ENCODE measurements at places on chromosomes 16 and 17. TPM values are rescaled to one million over a fixed set of nuclear protein-coding genes. Genes with fewer than 3 reads are reported as not detected.
A peak's percentile ranks its signal among the peaks of the same experiment; 100 is the strongest.

- no peak for DNase-seq
These were observed 19.0 kb downstream of the TRAF7 start for GRCh38 chr16:2174396-2175131.

DNA sequence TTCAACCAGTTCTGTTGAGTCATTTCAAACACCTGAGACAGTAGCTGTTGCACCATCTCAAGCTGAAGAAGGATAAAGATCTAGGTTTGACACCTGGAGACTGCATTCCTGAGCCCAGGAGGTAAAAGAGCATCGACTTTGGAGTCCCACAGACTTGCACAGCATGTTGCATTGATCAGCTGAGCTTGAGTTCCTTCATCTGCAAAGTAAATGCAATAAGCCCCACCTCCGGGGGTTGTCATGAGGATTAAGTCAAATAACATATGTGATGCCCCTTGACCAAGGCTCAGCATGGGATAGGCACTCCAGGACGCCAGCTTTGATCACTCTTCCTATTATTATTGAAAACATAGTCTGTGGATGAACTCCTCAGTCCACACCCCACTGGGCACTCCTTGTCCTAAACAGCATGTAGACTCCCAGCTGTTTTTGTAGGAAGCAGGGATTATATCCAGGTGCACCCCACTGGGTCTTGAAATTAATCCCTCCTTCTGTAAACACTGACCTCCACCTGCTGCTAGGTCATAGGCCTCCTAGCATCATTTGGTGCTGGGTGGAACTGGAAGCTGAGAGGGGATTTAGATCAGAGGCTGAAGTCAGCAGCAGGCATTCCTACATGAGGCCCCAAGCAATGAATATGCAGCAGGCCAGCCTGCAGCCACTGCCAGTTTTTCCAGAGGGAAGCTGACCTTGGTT lies 259.0 kb downstream of the HS3ST4 start:
- DNase-seq = no peak

GRCh38 chr17:9053406-9053805 lies 32.1 kb downstream of the NTN1 start:
- no peak for DNase-seq

- no peak for DNase-seq
These were observed 4.2 kb upstream of the MAFG start for GRCh38 chr17:81931557-81932332.

DNA sequence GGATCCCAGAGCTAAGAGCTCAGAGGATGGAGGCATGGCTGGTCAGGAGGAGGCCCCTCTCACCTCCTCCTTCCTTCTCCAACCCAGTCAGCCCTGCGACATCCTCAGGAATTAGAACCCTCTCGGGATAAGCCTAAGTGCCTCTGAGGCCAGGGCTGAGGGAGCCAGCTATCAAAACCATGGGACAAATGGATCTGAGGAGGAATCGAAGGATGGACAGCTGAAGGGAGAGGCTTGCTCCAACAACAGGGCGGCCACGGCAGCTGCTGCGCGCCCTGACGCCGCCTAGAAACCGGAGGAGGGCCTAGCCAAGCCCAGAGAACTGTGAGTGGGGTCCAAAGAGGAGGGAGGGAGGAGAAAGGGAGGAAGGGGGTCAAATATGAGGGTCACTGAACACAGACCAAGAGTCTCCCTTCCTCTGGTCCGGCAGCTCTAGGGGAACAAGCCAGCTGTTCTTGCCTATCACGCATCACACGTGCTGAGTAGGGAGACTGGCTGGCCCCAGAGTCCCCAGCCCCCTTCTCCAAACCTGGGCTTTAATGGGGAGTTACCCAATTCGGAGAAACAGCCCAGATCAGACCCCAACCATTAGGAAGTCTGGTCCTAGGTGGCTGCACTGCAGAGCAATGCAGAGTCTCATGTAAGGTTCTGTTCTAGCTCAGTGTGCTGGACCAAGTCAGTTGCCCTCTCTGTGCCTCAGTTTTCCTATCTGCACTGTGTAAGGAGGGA lies 5.9 kb upstream of the HOXB13 start:
- DNase-seq = no peak

DNA sequence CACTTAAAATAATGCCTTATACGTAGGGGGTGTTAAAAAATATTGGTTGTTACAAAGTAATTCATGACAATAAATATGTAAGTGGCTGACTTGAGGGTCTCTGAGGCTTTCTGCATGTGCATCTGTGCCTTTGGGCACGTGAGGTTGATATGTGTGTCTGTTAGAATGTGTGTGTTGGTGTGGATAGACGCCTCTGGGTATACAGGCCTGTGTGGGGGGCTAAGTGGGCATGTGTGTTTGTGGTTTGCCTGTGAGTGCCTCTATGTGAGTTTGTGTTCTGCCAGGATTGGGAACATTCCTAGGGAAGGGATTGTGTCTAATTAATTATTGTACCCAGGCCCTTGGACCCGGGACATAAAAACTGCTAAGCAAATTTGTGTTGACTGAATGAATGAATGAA lies 19.0 kb downstream of the GP2 start:
- no peak for DNase-seq

- no peak for DNase-seq
These were observed 27.2 kb upstream of the WWOX start for GRCh38 chr16:78072275-78072674.

DNA sequence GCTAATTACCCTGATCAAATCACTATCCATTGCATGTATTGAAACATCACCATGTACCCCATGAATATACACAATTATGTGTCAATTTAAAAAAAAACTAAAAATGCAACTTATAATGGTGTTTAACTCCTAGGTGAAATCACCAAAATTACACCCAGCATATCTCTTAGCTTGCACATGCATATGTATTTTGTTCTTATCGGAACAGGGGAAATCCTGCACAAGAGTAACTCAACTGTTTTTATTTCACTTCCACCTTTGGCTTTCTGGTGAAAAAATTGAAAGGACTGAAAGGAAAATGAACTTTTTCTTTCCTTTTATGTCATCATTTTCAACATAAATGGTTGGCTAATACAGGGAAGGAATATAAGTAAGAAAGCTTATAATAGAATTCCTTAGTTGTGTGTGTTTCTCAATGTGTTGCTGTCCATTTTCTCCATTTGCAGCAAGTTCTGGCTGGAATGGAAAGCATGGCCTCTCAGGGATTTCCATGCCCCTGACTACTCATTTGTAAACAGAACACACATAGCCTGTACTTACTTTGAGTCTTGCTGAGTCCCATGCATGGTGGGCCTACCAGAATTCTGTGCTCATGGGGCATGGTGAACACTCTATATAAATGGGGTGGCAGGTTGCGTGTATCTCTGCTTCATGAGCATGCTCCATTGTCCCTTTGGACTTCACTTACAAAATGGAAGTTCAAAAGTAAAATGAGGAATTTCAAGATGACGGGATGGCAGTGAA lies 462.0 kb downstream of the HS3ST3B1 start:
- no peak for DNase-seq

DNA sequence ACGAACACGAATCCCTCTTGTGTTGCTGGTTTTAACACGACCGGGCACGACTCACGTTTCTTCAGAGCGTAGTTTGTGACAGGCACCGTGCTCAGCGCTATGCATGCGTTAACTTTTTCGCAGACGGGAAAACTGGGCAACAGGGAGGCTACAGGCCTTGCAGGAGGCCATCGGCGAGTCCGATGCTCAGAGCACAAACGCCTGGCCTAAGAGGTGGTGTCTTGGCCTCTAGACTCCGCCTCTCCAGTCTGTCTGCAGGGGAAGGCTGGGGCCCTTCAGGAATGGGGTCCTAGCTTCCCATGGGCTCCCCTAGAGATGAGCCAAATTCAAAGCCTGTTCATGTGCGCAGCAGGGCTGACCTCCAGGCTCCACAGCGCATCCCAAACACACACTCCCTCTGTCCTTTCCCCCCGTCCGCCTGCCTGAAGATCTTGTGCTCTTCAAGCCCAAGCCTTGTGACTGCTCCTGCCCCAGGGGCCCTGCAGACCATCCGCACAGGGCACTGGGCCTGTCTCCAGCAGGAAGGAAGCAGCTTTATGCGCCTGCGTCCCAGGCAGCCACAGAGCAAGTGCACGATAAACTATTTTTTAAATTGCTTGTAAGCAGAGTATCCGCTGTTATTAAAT lies 3.1 kb downstream of the CLCN7 start:
- DNase-seq = no peak

- DNase-seq = no peak
These were observed 18.0 kb upstream of the CDIPT start for GRCh38 chr16:29881050-29881449.

DNA sequence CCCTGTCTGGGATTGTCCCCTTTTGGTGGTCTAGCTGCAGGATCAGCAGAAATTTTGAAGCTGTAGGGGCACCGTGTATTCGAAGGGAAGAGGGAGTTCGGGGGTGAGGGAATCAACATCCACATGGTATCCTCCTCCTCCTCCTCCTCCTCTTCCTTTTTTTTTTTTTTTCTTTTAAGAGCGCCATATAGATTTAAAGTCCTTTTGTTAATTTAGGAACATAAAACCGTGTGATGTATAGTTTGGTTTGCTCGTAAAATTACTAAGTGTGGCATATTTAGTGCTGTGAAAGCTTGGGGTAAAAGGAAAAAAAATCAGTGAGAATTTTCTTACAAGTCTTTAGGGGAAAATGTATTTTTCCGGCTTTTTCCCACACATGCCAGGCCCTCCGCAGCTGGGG lies 50.1 kb upstream of the GSE1 start:
- no peak for DNase-seq

GRCh38 chr16:56847173-56847910 lies 17.7 kb upstream of the SLC12A3 start:
- DNase-seq = no peak

- no peak for DNase-seq
These were observed 135.8 kb downstream of the SKAP1 start for GRCh38 chr17:48294020-48294805.

GRCh38 chr16:49972280-49972679 lies 52.7 kb upstream of the CNEP1R1 start:
- DNase-seq = no peak

GRCh38 chr16:22373662-22374310 lies 633 bp downstream of the CDR2 start:
- DNase-seq = peak; percentile 25

GRCh38 chr16:47949714-47950113 lies 206.1 kb downstream of the ABCC12 start:
- no peak for DNase-seq

- DNase-seq = no peak
These were observed 17.2 kb downstream of the METRNL start for GRCh38 chr17:83096401-83097224.

DNA sequence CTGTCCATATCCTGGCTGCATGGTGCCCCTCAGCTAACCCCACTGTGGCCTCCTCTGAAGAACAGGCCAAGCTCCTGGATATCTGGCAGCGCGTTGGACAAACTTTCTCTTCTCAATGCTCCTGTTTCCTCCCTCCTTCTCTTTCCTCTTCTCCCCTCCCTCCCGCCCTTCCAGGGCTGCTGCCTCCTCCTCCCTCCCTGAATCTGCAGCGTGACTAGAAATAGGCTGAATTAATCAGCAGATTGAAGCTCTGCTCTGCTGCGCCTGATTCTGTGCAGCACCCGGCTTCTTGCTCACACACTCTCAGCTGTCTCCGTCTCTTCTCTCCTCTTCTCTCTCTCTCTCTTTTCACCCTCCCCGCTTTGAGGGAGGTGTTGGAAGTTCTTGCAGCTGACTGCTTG lies 19.8 kb downstream of the TMEM94 start:
- DNase-seq = no peak

- no peak for DNase-seq
These were observed 1.3 kb downstream of the SLX4 start for GRCh38 chr16:3609895-3610697.

- no peak for DNase-seq
These were observed 35.9 kb downstream of the TRARG1 start for GRCh38 chr17:1315409-1315808.

Gene METTL2A
- 42.6 TPM for total RNA-seq

Gene XAF1
- 10.1 TPM for total RNA-seq

Gene ZFP3
- 1.8 TPM for total RNA-seq

All from activated T-cell treated with anti-CD3 and anti-CD28 coated beads, Interleukin-2, amount 50 U/mL, for 4 hours (primary cell).